ENCODE measurements at places on chromosomes 7 and 10.

DNA sequence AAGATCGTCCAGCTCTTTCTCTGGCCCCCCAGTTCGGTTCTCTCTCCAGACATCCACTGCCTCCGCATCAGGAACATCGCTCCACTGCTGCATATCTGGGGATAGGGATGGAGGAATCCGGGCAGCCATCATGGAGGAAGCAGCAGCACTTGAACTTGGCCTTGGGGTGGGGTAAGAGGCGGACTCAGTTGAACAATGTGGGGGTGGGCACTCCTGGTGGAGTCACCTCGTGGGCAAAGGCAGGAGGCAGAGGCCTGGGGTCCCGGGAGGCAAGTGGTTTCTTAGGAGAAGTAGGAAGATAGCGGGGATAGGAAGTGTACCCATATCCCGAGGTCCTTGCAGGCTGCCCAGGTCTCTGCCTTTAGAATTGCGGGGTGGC lies 98.3 kb downstream of the CHST15 start:
- DNase-seq: no peak

DNA sequence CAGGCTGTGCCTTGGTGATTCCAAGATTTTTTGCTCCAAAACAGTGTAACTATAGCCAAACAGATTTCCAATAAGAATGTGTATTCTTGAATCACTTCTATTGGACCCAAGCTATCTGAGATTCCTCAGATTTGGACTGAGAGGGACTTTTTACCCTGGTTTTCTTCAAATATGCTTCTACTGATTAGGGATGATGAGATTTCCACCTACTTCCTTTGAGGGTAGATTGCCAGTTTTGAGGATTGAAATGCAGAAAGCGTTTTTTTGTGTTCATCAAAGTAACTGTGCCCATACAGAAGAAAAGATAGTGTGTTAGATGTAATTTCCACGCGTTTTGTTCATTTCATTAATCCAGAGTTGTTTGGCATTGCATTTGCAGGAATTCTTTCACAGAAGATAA lies 144.9 kb downstream of the CPED1 start:
- no peak for DNase-seq

- DNase-seq: no peak
These were observed 546.7 kb upstream of the LRRN3 start for GRCh38 chr7:110544194-110544593.

- no peak for DNase-seq
These were observed 70.6 kb downstream of the REEP3 start for GRCh38 chr10:63591600-63592379.

GRCh38 chr10:6058682-6059475 lies 3.3 kb downstream of the IL2RA start:
- DNase-seq: no peak

DNA sequence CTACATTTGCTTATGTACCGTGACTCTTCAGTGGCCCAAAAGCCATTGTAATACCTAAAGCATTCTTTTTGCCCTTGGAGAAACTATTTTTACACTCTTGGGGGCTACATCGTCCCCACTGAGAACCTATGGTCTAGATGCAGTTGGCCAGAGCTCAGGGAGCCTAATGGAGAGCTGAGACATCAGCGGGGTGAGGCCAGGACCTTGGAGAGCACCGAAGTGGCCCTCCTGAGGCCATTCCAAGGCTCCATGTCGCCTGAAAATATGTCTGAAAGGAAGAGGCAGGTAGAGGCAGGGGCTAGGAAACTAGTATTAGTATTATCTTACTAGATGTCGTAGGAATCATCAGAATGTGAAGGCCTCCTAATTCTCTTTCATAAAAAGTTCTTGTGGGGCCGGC lies 4.9 kb downstream of the PKD2L1 start:
- DNase-seq: no peak

GRCh38 chr10:124741922-124742412 lies 2.2 kb downstream of the FAM53B start:
- DNase-seq: no peak

DNA sequence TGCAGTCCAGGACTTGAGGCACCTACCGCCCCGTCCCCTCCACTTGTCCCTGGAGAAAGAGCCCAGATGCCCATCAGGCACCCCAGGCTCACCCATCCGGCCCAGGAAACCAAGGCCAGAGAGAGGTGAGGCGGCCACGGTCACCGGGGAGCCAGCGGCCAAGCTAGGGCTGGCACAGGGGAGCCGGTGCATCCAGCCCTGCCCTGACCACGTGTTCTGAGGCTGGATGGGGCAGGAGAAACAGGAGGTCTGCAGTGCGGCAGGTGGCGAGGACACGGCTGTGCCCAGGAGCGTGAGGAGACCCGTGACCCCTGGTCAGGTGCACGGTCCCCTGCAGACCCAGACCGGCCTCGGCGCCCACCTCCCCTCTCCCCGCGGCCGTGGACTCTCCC lies 27.6 kb downstream of the UNCX start:
- no peak for DNase-seq

- no peak for DNase-seq
These were observed 34.0 kb upstream of the CYTH3 start for GRCh38 chr7:6306471-6306870.

DNA sequence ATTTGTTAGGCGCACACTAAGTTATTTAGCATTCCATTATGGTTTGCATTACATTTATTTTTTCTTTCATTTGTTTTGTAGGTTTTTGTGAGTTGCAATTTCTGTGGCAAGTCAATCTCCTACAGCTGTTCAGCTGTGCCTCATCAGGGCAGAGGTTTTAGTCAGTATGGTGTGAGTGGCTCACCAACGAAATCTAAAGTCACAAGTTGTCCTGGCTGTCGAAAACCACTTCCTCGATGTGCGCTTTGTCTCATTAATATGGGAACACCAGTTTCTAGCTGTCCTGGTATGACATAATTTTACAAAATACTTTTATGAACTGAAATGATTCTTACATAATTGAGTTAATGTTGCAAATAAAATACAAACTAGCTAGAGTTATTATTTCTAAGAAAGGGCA lies 29.5 kb downstream of the MIOS start:
- no peak for DNase-seq

- no peak for DNase-seq
These were observed 37.6 kb downstream of the AKR1C4 start for GRCh38 chr10:5234106-5234860.

DNA sequence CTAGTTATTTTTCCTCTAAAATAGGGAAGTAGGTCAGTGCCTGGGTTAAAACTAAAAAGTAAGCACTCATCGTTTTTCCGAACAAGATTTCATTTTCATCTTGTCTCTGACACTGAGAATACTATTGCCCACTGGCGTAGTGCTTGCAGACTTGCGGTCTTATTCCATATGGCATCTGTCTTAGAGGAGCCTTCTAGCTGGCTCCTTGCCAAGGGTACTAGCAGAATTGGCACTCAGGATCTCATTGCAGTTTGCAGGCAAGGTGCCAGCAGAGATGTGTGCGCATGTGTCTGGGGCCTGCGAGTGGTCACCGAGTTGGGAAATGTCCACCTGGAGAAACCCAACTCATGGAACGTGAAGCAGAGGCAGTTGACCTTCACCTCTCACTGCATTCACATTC lies 143.4 kb downstream of the CELF2 start:
- DNase-seq: no peak

- DNase-seq: no peak
These were observed 12.7 kb downstream of the CNTNAP2 start for GRCh38 chr7:146129296-146129695.

DNA sequence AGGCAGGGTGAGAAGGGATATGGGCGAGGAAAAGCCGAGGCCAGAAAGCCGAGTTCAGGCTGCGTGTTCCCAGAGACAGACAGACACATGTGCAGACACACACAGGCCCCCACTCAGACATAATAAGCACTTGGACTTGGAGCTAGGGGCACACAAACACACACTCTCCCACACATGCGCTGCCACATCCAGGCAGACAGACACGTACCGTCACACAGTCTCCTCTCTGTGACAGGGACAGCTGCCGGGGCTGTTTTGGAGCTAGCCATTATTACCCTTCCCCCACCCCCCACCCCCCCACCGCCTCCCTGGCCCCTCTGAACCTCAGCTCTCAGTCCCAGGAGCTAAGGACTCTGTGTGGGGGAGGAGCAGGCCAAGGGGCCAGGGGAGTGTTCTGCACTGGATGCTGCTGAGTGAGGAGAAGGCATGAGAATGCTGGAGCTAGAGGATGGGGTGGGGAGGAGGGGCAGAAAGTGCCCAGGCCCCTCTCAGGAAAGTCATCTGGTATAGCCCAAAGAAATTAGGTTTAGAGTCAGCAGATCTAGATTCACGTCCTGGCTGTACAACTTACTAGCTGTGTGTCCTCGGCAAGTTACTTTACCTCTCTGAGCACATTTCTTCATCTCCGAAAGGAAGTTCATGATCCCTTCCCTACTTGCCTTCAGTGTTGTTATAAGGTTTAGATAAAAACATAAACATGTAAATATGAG lies 6.3 kb downstream of the PITX3 start:
- DNase-seq: no peak

DNA sequence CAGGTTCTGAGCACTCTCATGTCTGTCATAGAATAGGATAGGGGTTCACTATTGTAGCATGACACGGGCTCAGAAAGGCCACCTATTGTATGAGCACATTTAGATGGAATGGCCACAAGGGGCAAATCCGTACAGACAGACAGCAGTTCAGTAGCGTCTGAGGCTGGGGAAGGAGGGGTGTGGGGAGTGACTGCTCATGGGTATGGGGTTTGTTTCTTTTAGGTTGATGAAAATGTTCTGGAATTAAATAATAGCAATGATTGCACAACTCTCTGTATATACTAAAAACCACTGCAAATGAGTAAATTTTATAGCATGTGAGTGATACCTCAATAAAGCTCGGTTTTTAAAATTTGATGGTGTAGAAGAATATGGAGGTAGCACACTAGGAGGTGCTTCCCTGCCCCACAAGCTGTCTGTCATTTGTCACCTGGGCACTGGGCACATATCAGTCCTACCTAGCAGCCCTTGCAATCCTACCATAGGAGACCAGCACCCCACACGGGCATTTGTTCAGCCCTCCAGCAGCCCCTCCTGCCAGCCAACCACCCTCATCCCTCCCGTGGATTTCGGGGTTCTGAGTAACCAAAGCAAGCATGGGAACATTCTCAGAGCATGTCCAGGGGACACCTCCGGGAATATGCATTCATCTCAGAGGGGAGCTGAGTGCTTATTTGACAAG lies 35.2 kb downstream of the KCNMA1 start:
- DNase-seq: no peak

DNA sequence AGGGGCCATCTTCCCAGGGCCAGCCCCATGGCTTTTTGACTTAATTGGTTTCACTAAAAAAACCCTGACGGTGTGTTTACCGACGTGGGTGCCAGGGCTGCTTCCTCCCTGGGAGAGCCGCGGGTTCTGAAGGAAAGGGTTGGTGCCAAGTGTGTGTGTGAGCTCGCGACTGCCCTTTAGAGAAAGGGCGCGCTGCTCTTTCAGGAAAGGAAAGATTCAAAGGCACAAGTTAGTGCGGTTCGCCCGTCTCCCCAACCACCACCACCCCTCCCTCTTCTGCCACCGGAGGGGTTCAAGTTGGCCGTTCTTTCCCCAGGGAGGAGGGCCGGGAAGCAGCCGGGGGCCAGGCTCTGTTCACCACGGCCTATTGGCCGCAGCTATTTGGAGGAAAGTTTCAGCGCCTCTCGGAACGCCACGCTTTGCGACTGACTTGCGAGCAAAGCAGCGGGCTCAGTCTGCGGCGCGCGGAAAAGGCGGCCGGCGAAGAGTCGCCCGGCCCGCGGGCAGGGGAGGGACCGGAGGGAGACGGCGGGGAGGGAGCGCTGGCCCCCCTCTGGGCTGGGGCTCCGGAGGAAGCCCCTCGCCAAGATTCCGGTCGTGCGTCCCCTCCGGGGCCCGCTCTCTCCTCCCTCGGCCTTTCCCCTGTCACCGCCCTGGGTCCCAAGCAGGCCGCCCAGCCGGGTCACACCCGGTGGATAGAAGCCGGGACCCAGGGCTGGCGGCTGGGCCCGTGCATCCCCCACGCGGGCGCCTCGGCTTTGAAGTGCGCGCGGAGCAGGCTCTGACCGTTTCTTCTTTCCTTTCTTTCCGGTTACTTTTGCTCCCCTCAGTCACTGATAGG lies 165.9 kb upstream of the PPP1R3A start:
- no peak for DNase-seq

DNA sequence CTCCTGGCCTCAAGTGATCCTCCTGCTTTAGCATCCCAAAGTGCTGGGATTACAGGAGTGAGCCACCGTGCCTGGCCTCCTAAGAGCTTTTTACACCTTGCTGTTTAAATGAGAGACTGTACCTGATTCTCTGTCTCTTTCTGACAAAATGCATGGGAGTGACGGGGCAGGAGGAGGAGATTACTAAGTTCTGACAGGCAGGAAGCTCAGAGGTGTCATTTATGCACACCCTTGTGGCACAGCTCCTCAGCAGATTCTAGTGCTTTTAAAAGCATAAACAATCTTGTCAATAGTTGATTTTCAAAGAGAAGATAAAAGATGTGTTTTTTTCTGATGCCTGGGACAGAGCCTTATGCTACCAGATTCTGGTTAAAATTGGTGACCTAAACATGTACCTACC lies 39.7 kb upstream of the STEAP4 start:
- DNase-seq: no peak

- no peak for DNase-seq
These were observed 707 bp upstream of the GHITM start for GRCh38 chr10:84138478-84139125.

All from nucleus accumbens (tissue), 56 donors.